ENCODE measurements at places on chromosomes 4 and X.

- DNase-seq: no peak
These were observed 1.2 kb upstream of the N4BP2 start for GRCh38 chr4:40055511-40055862.

DNA sequence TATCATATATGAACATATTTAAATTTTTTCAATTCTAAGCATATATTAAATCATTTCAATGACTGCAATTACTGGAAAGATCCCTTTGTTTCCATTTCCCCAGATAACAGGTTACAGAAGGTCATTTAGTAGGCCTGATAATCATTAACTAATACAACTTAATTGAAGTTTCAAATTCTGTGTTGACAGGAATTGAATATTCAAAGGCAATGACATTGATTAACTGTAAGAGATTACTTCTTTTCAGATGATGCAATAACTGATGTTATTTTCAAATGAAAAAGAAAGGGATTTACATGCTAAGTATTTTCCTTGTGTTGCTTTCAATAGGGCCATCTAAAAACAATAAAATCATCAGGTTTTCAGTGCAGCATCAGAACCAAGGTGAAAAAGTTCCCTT lies 81.1 kb upstream of the ENPEP start:
- DNase-seq: no peak

GRCh38 chr4:123401271-123402120 lies 4.9 kb downstream of the SPRY1 start:
- DNase-seq: no peak

DNA sequence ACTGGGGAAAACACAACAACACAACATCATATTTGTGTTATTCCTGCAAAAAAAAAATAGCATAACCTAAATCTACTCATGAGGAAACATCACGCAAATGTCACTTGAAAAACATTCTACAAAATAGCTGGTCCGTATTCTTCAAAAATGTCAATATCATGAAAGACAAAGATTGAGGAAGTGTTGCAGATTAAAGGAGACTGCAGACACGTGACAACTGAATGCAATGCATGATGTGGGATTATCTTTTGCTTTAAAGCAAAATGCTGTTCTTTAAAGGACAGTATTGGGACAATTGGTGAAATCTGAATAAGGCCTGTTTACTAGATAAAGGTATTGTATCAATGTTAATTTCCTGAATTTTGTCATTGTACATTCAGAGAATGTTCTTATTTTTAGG lies 157.7 kb downstream of the SMIM20 start:
- no peak for DNase-seq

- DNase-seq: no peak
These were observed 13.7 kb downstream of the DGKK start for GRCh38 chrX:50456712-50457484.

- DNase-seq: no peak
These were observed 76.8 kb downstream of the DTHD1 start for GRCh38 chr4:36358173-36358572.

DNA sequence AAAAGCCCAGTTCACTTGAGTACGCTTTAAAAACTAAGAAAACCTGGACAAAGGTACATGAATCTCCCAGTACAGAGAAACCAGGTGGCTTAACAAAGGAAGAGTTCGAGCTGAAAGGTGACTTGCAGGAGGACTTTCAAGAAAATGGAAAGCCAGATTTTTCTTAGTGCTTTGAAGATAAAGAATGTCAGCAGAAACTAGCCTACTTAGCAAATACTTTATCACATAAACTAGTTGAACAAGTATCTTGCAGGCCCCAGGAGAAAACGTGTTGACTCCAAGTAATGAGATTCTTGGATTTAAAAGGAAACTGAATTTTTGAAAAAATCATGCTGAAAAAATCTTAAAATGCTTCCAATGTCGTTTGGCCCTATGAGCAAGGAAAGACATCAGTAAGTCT lies 26.4 kb downstream of the CDKN2AIP start:
- DNase-seq: no peak

DNA sequence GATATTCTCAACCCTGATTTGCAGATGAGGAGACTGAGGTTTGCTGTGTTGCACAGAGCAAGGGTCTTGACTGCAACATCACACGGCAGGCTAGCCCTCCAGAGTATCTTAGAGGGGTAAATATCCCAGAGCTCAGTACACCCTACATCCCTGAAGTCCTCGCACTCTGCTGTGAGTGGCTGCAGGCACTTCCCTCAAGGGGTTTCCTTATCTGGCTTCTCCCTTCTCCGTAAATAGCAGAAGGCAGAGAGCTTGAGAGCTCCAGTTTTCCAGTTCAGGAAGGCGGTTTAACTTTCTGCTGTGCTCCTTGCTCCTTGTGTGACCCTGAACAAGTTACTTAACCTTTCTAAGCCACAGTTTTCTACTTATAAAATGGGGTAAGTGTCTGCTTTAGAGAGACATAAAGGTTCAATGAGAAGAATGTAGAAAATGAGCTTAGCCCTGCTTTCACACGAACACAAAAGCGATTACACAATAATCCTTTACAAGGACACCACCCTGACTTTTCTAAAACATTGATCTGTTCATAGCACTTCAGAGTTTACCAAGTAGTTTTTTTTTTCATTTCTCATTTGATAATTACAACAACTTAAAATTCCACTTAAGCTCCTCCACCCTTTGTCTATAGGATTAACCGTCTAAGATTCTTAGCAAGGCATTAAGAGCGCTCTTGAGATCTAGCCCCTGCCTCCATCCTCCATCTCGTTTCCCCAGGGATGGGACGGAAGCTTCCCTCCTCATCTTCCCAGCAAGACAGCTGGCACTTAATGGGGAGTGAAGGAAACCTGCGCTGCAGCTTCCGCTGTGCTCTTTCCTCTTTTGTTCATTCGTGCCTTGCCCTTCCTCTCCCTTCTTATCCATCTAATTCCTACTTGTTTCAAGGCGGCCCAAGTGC lies 68.4 kb downstream of the TAPT1 start:
- DNase-seq: no peak

GRCh38 chr4:32133734-32134133 lies 1413.6 kb downstream of the PCDH7 start:
- no peak for DNase-seq

GRCh38 chr4:185263419-185263818 lies 54.0 kb downstream of the SNX25 start:
- DNase-seq: no peak

GRCh38 chrX:69063486-69063885 lies 101.8 kb downstream of the PJA1 start:
- DNase-seq: no peak

GRCh38 chrX:32744921-32745320 lies 466.4 kb downstream of the DMD start:
- no peak for DNase-seq

DNA sequence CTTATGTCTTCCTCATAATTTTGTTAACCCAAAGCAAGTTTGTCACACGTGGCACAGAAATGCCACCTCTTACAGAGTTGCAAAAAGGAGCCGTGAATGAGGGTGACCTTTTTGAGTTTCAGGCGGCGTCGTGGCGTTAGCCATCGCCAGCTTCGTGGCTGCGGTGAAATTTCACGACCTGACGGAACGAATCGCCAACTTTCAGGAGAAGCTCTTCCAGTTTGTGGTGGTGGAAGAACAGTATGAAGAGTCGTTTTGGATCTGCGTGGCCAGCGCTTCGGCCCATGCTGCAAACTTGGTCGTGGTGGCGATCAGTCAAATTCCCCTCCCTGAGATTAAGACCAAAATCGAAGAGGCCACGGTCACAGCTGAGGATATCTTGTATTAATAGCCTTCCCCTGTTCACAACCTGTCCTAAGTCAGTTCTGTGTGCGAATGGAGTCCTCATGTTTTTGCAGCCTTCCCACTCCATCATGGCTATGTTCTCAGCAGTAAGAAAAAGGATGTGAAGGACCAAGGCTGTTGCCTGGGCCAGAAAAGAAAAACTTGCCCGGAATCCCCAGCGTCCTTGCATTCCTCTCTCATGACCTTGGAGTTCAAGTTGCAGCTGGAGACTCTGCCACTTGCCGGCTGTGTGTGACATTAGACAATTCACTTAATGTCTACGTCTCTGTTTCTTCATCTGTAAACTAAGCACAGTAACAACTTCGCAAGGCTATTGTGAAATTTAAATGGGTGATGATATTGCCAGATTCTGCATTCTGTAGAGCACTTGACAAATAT lies 11.9 kb downstream of the CLRN2 start:
- no peak for DNase-seq

GRCh38 chrX:3044671-3045070 lies 3.4 kb downstream of the ARSF start:
- DNase-seq: no peak

- DNase-seq: no peak
These were observed 90.9 kb downstream of the SH3RF1 start for GRCh38 chr4:169179609-169180521.

DNA sequence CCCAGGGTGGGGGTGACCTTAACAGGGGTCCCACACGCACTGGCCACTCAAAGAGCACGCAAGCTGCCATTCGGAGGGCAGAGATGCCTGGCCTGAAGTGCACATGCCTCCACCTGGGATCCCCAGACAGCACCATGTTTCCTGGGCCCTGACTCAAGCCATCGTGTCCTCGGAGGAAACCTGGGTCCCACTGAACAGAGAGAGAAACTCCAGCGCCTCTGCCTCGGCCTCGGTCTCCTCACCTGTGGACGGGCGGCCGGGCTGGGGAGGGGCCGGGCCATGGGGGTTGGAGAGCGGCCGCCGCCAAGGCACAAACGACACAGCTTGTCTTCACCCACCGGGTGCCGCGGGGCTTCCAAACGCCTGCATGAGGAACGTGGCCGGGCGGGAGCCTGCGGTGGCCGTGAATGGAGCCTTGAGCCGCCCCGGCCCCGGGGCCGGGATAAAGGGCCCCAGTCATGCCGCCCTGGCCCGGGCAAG lies 30.0 kb upstream of the FGFR3 start:
- no peak for DNase-seq

DNA sequence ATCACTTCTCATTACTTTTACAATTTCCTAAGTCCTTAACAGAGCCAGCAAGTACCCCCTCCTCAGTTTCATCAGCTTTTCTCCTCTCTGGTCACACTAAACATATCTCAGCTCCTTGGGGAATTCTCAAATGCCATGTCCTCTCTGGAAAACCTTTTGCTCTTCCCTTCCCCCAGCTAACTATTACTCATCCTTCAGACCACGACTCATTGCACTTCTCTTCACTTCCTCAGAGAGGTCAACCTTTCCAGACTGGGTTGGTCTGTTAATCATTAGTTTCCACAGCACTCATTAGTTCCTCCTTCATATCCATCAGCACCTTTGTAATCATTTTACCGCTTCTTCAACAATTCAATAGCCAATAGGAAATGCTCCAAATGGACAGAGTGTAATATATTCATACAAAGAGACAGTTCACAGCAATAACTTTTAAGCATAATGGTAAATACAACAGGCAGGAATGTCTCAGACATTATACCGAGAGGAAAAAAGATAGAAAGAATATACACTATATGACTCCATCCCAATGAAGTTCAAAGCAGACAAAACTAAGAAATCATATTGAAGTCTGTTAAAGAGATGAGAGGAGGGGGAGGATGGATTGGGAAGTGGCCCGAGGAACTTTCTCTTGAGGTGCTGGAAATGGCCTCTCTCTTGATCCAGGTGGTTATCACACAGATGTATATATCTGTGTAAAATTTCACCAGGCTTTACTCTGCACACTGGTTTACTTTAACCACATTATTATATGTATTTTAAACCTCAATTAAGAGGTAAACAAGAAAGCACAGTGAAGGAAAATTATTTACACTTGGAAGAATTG lies 39.6 kb downstream of the DDX60L start:
- no peak for DNase-seq

DNA sequence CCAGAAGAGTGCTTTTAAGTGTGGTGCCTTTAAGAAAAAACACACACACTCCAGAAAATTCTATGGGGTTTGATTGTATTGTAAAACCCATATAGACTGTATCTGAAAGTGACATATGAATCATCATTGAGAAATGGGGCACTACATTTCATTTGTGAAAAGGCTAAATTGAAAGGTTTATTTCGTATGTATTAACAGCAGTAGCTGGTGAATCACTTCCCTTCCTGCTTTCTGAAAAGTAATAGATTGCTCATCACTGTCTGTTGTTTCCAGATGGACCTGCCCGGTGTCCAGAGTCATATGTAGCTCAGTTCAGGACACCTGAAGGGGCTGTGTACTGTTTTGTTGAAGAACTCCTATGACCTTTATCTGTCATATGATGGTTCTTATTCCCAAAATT lies 28.1 kb upstream of the HPRT1 start:
- no peak for DNase-seq

DNA sequence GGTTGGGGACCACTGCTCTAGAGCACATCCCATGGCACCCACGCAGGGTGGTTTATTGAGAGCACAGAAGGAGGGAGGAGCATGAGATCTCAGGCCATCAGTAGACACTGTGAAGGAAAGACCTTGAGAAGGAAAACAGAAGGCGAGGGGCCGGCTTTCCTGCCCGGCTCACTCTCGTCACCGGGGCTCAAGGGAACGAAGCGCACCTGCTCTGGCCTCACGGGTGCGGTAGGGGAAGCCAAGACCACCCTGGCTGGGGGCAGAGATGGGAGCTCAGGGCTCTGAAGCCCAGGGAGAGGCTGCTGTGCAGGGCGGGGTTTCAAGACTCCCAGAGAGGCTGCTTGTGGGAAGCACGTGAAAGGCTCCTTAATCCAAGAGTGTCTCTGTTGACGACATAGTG lies 105.9 kb downstream of the TNIP2 start:
- DNase-seq: no peak

DNA sequence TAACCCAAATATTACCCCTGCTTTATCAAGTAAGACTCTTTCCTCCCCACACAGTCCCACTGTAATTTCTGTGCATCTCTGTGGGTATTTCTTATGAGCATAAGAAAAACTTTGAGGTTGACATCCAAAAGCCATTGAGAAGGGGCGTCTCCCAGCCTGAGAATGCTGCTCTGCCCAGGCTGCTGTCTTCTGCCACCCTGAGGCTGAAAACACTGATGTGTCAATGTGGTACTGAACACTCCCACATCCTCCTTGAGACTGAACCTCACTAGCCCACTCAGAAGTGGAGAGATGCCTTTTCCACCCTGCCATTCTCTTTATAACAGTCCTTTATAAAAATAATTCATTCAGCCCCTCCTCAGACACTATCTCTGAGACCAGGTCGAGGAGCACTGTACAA lies 120.8 kb downstream of the SMIM20 start:
- DNase-seq: no peak

- DNase-seq: no peak
These were observed 133.8 kb upstream of the PLAC1 start for GRCh38 chrX:134792077-134792476.

DNA sequence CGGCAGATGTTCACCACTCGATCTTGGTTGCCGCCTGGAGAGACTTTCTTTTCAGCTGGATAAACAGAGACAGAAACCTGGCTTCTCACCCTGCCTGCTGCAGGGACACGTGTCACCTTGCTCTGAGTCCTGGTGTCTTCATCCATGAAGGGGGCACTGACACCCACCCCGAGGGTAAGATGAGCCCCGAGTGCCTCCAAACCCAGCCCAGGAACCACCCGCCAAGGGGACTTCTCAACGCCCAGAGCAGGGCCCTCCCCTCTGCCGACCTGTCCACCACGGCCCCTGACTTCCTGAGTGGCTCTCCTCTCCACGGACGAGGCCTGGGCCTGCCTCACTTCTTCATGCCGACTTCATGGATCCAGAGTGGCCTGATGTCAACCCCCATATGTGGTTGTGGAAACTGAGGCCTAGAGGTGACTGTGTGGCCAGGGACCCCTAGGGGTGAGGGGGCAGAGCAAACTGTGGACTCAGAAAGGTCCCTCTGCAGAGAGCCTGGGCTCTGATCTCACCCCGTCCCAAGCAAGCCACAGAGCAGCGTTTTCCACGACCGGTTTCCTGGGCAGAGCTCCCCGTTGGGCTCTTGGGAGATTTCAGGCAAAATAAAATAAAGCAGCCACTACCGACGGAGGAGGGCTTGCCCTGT lies 5.1 kb downstream of the ADRA2C start:
- no peak for DNase-seq

Measured in stimulated activated CD8-positive, alpha-beta memory T cell treated with anti-CD3 and anti-CD28 coated beads, Interleukin-4, amount 100 ng/mL, for 1 hour (primary cell).